NCI-H1092 treated with DMSO at 0.1 percent for 48 hours (cell line): ENCODE measurements at places on chromosomes 16 and 17.

DNA sequence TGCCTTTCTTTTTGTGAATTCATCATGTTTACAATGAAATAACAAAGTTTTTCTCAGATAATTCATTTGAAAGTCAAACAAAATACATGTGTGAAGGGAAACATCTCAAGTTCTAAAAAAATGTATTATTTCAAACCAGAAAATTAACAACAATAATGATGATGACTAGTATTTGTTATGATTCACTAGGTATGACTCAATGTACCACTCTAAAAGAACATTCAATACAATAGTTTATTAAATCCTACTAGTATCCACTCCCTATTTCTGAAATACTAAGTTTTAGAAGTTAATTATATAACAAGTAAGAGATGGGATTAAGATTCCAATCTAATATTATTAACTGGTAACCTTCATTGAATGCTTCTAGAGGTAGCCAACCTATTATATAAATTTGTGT is 1444.8 kb upstream of the CDH8 start:
- DNase-seq = no peak

DNA sequence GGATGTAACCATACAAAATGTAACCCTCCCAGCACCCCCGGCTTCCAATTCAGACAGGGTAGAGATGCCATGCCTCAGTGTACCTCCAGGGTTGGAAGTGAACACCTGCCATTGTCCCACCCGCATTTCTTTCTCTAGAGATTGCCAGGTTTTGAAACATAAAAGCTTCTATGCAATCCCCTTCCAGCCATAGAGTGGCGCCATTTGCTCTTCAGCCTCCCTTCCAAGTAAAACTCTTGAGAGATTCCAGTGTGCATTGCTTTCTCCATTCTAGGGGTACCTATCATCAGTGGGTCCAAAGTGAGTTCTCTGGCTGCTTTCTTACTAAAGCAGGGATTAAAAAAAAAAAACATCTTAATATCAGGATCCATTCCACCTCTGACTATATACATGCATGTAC is 133.1 kb upstream of the RPL38 start:
- DNase-seq = no peak

DNA sequence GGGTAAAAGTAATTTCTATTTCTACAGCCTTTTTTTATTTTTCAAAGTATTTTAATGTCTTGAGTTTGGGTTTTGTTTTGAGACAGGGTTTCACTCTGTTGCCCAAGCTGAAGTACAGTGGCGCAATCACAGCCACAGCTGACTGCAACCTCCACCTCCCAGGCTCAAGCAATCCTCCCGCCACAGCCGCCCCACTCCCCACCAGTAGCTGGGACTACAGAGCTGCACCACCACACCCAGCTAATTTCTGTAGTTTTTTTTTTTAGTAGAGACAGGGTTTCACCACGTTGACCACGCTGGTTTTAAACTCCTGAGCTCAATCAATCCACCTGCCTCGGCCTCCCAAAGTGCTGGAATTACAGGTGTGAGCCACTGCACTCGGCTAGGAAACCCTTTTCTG is 44.0 kb downstream of the TUBD1 start:
- DNase-seq = no peak

- DNase-seq = peak; percentile 77
Measured at GRCh38 chr16:49012961-49013726, 268.5 kb downstream of the CBLN1 start.

- DNase-seq = no peak
Measured at GRCh38 chr17:48113201-48113676, 5.7 kb downstream of the SNX11 start.

GRCh38 chr16:31333686-31334649 is 21.0 kb upstream of the ITGAX start:
- DNase-seq = peak; percentile 25

DNA sequence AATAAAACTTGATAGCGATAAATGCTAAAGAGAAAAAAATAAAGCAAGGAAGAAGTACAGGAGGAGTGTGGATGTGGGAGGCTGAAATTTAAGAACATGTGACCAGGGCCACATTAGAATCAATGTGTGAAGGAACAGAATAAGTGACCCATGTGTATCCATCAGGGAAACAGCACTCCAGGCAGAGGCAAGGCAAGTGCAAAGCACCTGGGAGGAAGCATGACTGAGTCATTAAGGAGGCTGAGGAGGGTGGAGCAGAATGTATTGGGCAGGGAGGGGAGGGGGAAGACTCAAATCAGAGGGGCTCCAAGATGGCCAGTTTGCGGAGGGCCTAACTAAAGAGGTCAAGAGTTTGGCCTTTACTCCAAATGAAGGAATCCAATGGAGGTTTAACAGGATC is 8.0 kb downstream of the CDR2 start:
- DNase-seq = no peak

- no peak for DNase-seq
Measured at GRCh38 chr16:85927371-85927770, 28.4 kb downstream of the IRF8 start.

- DNase-seq = no peak
Measured at GRCh38 chr16:2786061-2786825, 1.1 kb downstream of the PRSS33 start.

- DNase-seq = no peak
Measured at GRCh38 chr17:39643271-39643670, 6.3 kb downstream of the STARD3 start.

DNA sequence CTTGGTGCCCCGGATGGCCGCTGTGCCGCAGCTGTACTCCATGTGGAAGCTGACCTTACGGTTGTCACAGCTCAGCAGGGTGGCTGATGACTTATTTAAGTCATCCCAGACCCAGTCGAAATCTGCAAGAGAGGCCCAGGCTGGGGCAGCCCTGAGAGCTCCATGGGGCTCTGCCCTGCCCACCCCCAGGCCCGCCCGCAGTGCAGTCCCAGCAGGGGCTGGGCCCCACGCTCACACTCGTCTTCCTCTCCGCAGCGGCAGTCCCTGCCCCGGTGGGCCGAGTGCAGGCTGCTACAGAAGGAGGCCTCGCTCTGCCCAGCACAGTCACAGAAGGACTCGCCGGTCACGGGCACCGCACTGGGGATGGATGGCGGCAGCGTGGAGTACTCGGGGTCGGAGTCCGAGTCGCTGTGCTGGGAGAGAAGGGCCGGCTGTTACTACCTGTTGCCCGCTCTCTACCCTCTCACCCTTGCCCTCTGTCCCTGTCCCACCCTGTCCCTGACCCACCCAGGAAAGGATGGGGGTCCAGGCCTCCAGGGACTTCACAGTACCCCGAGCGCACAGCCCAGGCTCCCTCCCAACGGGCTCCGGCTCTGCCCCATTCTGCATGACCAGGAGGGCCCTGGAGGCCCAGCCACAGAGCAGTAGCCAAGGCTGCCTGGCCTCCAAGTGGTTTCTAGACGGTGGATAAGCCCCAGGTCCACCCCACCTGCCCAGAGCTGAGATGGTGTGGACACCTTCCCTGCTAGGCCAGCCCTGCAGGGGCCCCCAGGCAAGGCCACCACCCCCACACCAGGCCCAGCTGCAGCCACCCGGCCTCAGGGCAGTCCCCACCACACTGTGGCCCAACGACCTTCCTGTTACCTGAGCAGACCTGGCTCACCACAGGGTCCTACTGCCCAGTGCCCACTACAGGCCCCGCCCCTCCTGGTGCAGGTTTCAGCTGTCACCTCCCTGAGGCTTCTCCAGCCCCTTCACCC is 3.9 kb downstream of the SPSB3 start:
- no peak for DNase-seq

DNA sequence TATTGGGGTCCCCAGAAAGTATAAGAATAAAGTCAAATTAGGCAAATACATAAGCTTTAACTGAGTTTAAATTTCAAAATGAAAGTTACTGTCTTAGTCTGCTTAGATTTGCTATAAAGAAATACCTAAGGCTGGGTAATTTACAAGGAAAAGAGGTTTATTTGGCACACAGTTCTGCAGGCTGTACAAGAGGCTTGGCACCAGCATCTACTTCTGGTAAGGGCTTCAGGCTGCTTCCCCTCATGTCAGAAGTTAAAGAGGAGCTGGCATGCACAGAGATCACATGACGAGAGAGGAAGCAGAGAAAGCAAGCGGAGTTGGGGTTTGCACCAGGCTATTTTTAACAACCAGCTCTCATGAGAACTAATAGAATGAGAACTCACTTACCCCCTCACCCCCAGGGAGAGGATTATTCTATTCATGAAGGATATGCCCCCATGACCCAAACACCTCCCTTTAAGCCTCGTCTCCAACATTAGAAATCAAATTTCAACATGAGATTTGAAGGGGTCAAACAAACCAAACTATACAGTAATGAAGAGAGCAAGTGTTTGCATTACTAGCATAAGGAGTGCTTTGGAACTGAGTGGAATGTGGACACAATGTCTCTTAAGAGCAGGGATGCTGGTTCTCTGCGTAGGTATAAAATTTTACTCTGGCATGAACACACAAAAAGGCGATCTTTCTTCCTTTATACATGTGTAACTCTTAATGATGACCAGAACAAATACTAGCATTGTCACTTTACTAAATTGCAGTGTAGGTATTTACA is 292.8 kb upstream of the PMFBP1 start:
- no peak for DNase-seq

- no peak for DNase-seq
Measured at GRCh38 chr17:80487511-80487910, 11.1 kb upstream of the NPTX1 start.

- DNase-seq = no peak
Measured at GRCh38 chr17:45929344-45929743, 35.0 kb downstream of the MAPT start.

GRCh38 chr16:583470-583814 is 6.4 kb upstream of the RAB40C start:
- DNase-seq = peak; percentile 42

DNA sequence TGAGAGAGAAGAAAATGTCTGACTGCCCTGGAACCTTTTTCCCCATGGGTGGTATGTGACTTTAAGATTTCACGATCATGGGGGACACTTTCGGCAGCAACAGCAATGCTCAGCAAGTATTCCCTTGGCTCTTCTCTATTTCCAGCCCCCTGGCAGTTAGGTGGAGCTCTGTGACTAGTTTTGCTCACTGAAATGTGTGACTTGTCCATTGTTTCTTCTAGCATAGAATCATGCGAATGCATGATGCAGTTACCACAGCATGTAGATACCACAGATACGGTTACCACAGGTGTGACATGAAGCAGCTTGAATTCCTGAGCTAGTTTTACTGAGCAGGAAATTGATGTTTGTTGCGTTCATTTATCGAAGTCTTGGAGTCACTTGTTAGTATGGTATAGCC is 1034.5 kb upstream of the EEF2KMT start:
- no peak for DNase-seq

GRCh38 chr16:89024546-89025060 is 47.6 kb upstream of the CBFA2T3 start:
- no peak for DNase-seq

- DNase-seq = peak; percentile 51
Measured at GRCh38 chr16:84065536-84066132, 23.0 kb upstream of the SLC38A8 start.

DNA sequence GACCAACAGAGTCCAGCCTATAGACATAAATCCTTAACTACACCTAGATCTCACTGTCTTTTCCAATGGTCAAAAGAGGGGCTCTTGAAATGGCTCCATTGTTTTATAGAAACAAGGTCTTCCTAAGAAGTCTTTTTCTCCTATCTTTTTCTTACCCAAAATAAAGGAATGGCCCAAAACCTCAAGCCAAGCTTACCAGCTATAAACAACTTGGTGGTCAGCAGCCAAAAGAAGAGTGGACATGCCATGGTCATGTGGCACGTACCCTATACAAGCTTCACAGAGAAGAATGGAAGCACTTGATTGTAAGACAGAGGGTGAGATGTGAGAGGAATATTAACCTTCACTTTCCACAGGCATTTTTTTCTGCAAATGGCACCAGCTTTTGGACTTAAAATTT is 82.1 kb upstream of the GNAO1 start:
- no peak for DNase-seq

- no peak for DNase-seq
Measured at GRCh38 chr16:70381604-70382342, 35.1 kb downstream of the DDX19A start.

- no peak for DNase-seq
Measured at GRCh38 chr16:90072442-90073105, 4.6 kb downstream of the PRDM7 start.

- no peak for DNase-seq
Measured at GRCh38 chr17:35705705-35706104, 25.7 kb upstream of the RASL10B start.

DNA sequence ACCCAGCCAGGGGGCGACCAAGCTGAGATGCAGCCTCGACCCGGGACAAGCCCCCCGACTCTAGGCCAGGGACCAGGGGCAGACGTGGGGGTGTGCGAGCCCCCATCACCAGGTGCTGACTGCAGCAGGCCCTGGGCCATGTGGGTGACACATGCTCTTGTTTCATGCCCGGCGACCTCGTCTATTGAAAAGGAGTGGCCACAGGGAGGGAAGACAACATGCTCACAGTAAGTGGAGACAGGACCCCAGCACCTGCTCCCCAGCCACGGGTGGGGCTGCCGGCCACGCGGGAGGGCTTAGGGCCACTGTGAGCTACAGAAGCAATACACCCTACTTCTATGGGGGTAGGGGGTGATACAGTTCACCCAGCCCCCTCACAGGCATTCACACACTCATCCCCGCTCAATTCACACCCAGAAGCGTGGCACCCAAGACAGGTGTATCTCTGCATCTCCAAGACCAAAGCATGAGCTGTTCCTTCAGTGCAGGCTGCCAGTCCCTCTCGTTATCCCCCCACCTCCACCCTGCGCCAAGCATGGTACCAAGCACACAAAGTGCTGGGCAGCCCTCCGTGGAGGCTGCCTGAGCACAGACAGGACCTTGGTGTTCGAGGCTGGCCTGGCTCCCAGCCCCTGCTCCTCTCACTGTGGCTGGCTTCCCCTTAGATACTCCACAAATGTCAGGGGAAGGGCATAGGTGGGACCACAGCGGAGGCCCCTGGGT is 13.6 kb downstream of the VASN start:
- DNase-seq = no peak

- no peak for DNase-seq
Measured at GRCh38 chr17:869567-870525, 87.7 kb downstream of the MRM3 start.

GRCh38 chr17:73214008-73214407 is 21.2 kb downstream of the COG1 start:
- DNase-seq = no peak

DNA sequence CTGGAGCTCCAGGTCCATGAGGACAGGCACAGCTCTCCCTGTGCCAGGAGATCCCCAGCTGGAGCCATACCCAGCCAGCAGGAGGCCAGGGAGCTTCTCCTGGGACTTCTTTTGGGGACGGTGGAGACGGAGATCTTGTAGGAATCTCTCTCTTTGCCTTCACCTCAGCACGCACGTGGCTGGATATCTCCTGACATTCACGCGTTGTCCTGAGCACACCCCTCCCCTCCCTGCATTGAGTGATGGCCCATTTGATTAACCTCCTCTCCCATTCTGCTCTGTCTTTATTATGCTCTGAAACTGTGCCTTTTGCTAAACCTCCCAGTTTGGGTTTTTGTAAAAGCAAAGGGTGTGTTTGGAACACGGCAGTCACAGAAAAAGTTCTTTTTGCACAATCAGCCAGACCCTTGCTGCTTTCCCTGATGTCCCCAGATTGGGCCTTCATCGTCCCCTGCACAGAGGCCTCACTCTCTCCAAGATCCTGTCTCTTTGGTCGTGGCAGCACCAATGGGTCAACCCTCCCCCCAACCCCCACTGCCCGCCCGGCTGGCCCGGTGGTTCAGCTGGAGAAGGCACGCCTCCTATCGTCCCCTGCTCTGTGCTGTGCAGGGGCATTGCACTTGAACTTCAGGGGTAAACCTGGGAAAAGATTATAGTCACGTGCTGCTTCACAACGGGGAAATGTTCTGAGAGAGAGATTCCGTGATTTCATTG is 32.5 kb upstream of the LGALS9 start:
- DNase-seq = no peak
